Ovary (tissue), 10 donors: ENCODE measurements at places on chromosomes 13 and 19.

GRCh38 chr19:13681509-13681908 is 82.8 kb upstream of the MRI1 start:
- DNase-seq = no peak

- DNase-seq = no peak
Observed at GRCh38 chr19:13669780-13670355, 94.5 kb upstream of the MRI1 start.

- no peak for DNase-seq
Observed at GRCh38 chr19:8261347-8261746, 46.8 kb downstream of the CD320 start.

GRCh38 chr13:35711909-35712308 is 235.4 kb upstream of the MAB21L1 start:
- DNase-seq = no peak
